HFFc6 (cell line): ENCODE measurements at places on chromosomes 16 and 17. TPM values are rescaled to one million over a fixed set of nuclear protein-coding genes. Genes with fewer than 3 reads are reported as not detected.

IGF2BP1 gene
- total RNA-seq, result 31.4 to 59.0 TPM (median 34.8 TPM) in 3 replicates

ZNF821 gene
- 4.4 to 7.4 TPM (median 5.5 TPM) in 3 replicates for total RNA-seq

KRTAP4-4 gene
- total RNA-seq, result not detected in 3 replicates

MYL11 gene
- total RNA-seq, result not detected in 2 replicates

FCSK gene
- total RNA-seq, result 5.5 to 8.2 TPM (median 7.3 TPM) in 3 replicates

CA7 gene
- not detected in 2 replicates for total RNA-seq

NEUROD2 gene
- total RNA-seq, result not detected in 3 replicates

KRTAP9-4 gene
- not detected in 3 replicates for total RNA-seq

KRTAP3-3 gene
- not detected in 3 replicates for total RNA-seq

PRCD gene
- not detected in 3 replicates for total RNA-seq

SLFN5 gene
- total RNA-seq, result 50.3 to 61.9 TPM (median 55.2 TPM) in 3 replicates

LRRC75A gene
- total RNA-seq, result 0.26 to 0.47 TPM (median 0.28 TPM) in 3 replicates

DNA sequence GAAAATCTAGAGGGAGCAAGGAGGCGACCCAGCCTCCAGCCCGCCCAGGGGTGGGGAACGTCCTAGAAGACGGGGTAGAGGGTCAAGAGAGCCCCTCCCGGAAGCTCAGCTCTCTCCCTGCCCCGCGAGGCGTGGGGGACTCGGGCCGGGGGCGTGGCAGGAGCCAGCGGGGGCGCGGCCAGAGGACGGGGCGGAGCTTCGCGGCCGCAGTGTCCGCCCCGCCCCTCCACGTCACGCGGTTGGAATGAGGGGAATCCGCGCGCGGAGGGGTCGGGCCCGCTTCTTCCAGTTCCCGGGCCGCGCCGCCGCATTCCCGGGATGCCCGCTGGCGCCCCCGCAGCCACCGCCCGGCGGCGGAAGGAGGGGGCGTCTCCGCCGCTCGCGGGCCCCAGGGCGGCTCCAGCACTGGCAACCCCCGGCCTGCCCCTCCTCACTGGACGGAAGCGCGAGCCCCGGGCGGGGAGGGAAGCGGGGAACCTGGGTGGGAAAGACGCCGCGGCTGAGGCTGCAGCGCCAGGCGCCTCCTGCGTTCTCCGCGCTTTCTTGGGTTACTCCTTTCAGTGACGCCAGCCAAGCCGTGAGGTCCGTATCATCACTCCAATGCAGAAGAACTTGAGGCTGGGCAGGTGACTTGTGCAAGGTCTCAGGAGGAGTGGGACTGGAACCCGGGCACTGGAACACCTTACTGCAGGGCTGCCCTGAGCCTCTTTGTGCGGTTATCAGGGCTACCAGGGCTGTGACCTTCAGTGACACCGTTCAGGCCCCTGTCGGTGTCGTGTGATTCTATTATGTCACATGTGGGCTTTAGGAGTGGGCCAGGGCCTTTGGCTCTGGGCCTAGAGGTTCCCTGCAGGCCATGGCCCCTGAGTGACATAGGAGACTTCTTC, 4.3 kb downstream of the MYO1C start:
- peak overlapping the region; percentile 84 for H3K4me3 ChIP-seq
- H3K27ac ChIP-seq, result peak overlapping the region; percentile 90
- no peaks in the 10 kb centered on the region; the same call in none of the 2 replicates for H3K27me3 ChIP-seq
- DNase-seq, result peak; percentile 75
- peaks cover 42% of the 10 kb centered on the region for H3K4me1 ChIP-seq

- no peak for DNase-seq
- peaks cover 17% of the 10 kb centered on the region for H3K36me3 ChIP-seq
- no peak overlapping the region for H3K27ac ChIP-seq
- H3K27me3 ChIP-seq, result peaks cover 5% of the 10 kb centered on the region
- H3K4me1 ChIP-seq, result no peaks in the 10 kb centered on the region
These were observed 13.3 kb downstream of the HERPUD1 start for GRCh38 chr16:56944954-56945839.

DNA sequence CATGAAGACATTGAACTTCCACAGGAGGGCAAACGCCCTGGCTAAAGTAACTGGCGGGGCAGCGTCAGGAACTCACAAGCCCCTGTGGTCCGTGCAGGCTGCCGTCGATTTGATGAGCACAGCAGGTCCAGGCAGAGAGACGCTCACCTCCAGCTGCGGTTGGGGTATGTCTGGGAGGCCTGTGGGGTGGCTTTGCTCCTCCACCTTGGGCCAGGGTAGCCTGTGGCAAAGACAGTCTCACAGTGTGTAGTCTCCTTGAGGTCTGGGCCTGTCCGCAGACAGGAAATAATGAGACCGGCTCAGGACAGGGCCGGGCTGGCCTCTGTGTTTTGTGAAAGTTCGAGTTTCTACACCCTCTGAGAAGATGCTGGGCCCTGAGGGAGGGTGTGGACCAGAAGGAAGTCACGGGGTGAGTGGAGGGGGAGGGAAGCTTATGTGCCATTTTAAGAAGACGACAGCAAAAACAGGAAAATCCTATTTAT, 103.3 kb downstream of the METRNL start:
- H3K27ac ChIP-seq, result no peak overlapping the region
- DNase-seq, result no peak
- H3K27me3 ChIP-seq, result peaks cover 3% of the 10 kb centered on the region
- no peaks in the 10 kb centered on the region for H3K4me1 ChIP-seq
- no peak overlapping the region for H3K4me3 ChIP-seq

GRCh38 chr17:14753383-14753782, 452.5 kb downstream of the HS3ST3B1 start:
- no peak for DNase-seq
- peaks cover 5% of the 10 kb centered on the region for H3K36me3 ChIP-seq
- H3K27me3 ChIP-seq, result peaks cover 5% of the 10 kb centered on the region
- peaks cover 28% of the 10 kb centered on the region for H3K4me1 ChIP-seq
- H3K27ac ChIP-seq, result no peak overlapping the region

GRCh38 chr16:86566966-86567700, 504 bp downstream of the FOXC2 start:
- H3K27ac ChIP-seq, result peak overlapping the region; percentile 76
- DNase-seq, result no peak
- peaks cover 27% of the 10 kb centered on the region for H3K36me3 ChIP-seq
- peaks cover 32% of the 10 kb centered on the region for H3K27me3 ChIP-seq
- peaks cover 47% of the 10 kb centered on the region for H3K4me1 ChIP-seq

- H3K36me3 ChIP-seq, result peaks cover 35% of the 10 kb centered on the region
- H3K27ac ChIP-seq, result peak overlapping the region; percentile 96
- peak overlapping the region; percentile 76 for H3K4me3 ChIP-seq
- DNase-seq, result peak; percentile 96
These were observed 42.5 kb downstream of the GOSR1 start for GRCh38 chr17:30519707-30520106.

- no peak overlapping the region for H3K27ac ChIP-seq
- H3K36me3 ChIP-seq, result no peaks in the 10 kb centered on the region
- DNase-seq, result no peak
These were observed 14.2 kb upstream of the LRRC75A start for GRCh38 chr17:16506188-16506587.

DNA sequence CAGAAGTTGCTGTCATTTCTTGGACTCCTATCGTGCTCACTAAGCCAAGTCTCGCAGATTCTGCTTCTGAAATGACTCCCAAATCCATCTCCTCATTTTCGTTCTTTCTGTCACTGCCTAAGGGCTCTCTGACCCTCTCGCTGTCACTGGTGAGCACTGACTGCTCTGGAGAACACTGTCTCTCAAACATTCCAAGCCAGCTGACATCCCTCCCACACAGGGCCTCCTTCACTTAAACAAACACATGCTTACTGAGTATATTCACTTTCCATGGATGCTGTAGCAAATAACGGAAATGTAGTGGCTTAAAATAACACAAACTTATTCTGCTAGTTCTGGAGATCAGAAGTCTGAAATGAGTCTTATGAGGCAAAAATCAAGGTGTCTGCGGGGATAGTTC, 18.8 kb downstream of the CACNG1 start:
- no peak overlapping the region for H3K27ac ChIP-seq
- H3K27me3 ChIP-seq, result peaks cover 5% of the 10 kb centered on the region
- DNase-seq, result peak; percentile 17
- H3K4me3 ChIP-seq, result no peak overlapping the region

GRCh38 chr16:50311891-50312501, 45.6 kb downstream of the ADCY7 start:
- no peak for DNase-seq
- no peak overlapping the region for H3K4me3 ChIP-seq
- H3K27ac ChIP-seq, result no peak overlapping the region
- peaks cover 14% of the 10 kb centered on the region for H3K4me1 ChIP-seq

- H3K4me3 ChIP-seq, result no peak overlapping the region
- H3K27ac ChIP-seq, result no peak overlapping the region
- H3K4me1 ChIP-seq, result no peaks in the 10 kb centered on the region
- H3K27me3 ChIP-seq, result peaks cover 3% of the 10 kb centered on the region; the same call in 1 of the 2 replicates
- no peak for DNase-seq
These were observed 262.9 kb upstream of the SDK2 start for GRCh38 chr17:73906896-73907870.

DNA sequence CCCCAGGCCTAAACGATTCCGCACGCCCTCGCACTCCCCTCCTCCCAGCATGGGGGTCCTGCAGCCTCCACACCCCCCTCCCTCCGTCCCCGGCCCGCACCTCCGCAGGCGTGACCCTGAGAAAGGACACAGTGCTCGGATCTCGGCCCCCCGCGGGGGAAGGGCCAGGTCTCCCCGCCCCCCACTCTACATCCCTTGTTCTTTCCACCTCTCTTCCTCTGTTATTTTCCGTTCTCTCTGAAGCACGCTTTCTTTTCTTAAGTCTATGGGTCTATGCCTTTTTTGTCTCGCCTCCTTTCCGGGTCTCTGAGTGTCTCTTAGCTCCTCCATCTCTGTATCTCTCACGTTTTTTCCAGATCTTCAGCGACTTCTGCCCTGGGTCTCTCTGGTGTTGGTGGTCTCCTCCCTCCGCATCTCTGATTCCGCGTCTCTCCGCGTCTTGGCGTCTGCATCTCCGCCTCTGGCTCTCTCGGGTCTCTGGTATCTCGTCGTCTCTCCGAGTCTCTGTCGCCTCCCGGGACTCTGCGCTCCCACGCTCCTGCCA, 2.1 kb upstream of the HES7 start:
- H3K4me1 ChIP-seq, result peaks cover 53% of the 10 kb centered on the region
- H3K27me3 ChIP-seq, result peaks cover 2% of the 10 kb centered on the region
- H3K36me3 ChIP-seq, result no peaks in the 10 kb centered on the region
- DNase-seq, result no peak
- peak overlapping the region; percentile 88 for H3K4me3 ChIP-seq

GRCh38 chr16:24668481-24669061, 60.9 kb upstream of the TNRC6A start:
- no peaks in the 10 kb centered on the region for H3K36me3 ChIP-seq
- H3K27ac ChIP-seq, result peak overlapping the region; percentile 98
- H3K4me1 ChIP-seq, result peaks cover 38% of the 10 kb centered on the region
- H3K4me3 ChIP-seq, result peak overlapping the region; percentile 69; the same call in 1 of the 2 replicates

GRCh38 chr17:81192386-81193050, 26.5 kb upstream of the AATK start:
- DNase-seq, result no peak
- H3K27me3 ChIP-seq, result no peaks in the 10 kb centered on the region
- no peaks in the 10 kb centered on the region for H3K36me3 ChIP-seq
- no peak overlapping the region for H3K4me3 ChIP-seq
- no peak overlapping the region for H3K27ac ChIP-seq

GRCh38 chr17:21204935-21205334, 9.0 kb downstream of the TMEM11 start:
- no peak for DNase-seq
- peaks cover 7% of the 10 kb centered on the region for H3K36me3 ChIP-seq
- H3K4me1 ChIP-seq, result peaks cover 36% of the 10 kb centered on the region
- H3K27ac ChIP-seq, result peak overlapping the region; percentile 40

GRCh38 chr17:17107281-17107680, 65.0 kb downstream of the MPRIP start:
- DNase-seq, result no peak
- H3K4me3 ChIP-seq, result no peak overlapping the region
- H3K27ac ChIP-seq, result peak overlapping the region; percentile 28; the same call in 1 of the 2 replicates
- peaks cover 11% of the 10 kb centered on the region for H3K27me3 ChIP-seq
- peaks cover 50% of the 10 kb centered on the region for H3K4me1 ChIP-seq

DNA sequence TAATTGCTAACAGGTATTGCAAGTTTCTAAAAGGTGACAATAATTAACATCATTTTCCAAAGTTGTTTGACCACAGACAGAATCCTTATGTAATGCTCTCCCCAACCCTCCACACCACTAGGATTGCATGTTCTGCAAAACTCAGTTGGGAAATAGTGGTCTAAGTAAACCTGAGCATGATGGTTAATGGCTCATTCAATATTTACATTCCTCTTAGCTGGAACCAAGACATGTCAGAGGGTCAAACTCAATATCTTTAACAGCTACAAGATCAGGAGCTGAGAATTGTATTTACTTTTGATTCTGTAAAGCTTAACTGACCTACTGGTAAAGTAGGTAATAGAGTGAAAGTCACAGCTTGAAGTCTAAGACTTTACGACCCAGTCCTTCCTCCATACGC, 10.2 kb downstream of the MFSD6L start:
- H3K36me3 ChIP-seq, result 0 out of 2 replicates have a peak, but pooled peaks cover 5% of the 10 kb centered on the region
- peaks cover 5% of the 10 kb centered on the region; the same call in 1 of the 2 replicates for H3K4me1 ChIP-seq
- H3K27me3 ChIP-seq, result peaks cover 13% of the 10 kb centered on the region
- no peak for DNase-seq
- H3K27ac ChIP-seq, result no peak overlapping the region

- H3K36me3 ChIP-seq, result no peaks in the 10 kb centered on the region
- H3K27me3 ChIP-seq, result peaks cover 3% of the 10 kb centered on the region; the same call in 1 of the 2 replicates
- peak; percentile 23 for DNase-seq
- no peak overlapping the region for H3K27ac ChIP-seq
- H3K4me1 ChIP-seq, result peaks cover 16% of the 10 kb centered on the region
These were observed 640.4 kb downstream of the CDH11 start for GRCh38 chr16:64481497-64481896.

DNA sequence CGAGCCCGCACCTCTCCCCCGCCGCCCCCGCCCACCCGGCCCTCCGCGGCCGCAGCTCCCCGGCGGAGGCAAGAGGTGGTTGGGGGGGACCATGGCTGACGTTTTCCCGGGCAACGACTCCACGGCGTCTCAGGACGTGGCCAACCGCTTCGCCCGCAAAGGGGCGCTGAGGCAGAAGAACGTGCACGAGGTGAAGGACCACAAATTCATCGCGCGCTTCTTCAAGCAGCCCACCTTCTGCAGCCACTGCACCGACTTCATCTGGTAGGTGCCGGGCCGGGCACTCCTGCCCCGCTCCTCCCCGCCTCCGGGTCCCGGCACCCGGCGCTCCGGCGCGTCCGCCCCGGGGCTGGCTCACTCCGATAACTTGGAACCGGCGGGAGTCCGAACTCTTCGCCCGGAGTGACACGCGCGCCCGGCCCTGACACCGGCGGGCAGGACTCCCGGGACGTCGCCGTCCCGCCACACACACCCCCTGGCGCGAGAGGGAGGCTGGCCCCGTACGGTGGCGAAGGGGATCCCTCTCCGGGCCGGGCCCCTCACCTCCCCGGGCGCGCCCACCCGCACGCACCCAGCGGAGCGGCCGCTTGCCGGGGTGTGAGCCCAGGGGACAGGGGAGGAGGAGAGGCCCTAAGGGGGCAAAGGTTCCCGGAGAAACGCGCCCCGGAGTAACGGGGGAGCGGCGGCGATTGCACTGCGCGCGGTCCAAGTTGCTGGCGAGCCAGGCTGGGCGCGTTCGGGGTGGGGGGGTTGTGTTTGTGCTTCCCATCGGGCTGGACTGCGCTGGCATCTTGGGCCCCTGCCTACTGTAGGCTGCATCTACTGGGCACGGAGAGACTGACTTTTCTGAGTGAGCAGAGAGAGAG, 581 bp downstream of the PRKCA start:
- peaks cover 59% of the 10 kb centered on the region for H3K4me1 ChIP-seq
- DNase-seq, result peak; percentile 25
- H3K4me3 ChIP-seq, result peak overlapping the region; percentile 100
- H3K27me3 ChIP-seq, result peaks cover 2% of the 10 kb centered on the region
- peak overlapping the region; percentile 85 for H3K27ac ChIP-seq

GRCh38 chr16:68382296-68382718, 66.0 kb downstream of the SMPD3 start:
- no peaks in the 10 kb centered on the region for H3K4me1 ChIP-seq
- H3K27ac ChIP-seq, result no peak overlapping the region
- DNase-seq, result no peak
- no peaks in the 10 kb centered on the region for H3K36me3 ChIP-seq
- H3K27me3 ChIP-seq, result peaks cover 33% of the 10 kb centered on the region

GRCh38 chr17:16873174-16874035, 98.5 kb downstream of the TNFRSF13B start:
- peaks cover 8% of the 10 kb centered on the region for H3K36me3 ChIP-seq
- no peak overlapping the region for H3K4me3 ChIP-seq
- H3K4me1 ChIP-seq, result peaks cover 6% of the 10 kb centered on the region; the same call in 1 of the 2 replicates
- peaks cover 28% of the 10 kb centered on the region for H3K27me3 ChIP-seq
